Stimulated activated CD4-positive, alpha-beta T cell treated with anti-CD3 and anti-CD28 coated beads, Interleukin-4, amount 100 ng/mL, for 48 hours (primary cell): ENCODE measurements at places on chromosomes 5 and 9.

DNA sequence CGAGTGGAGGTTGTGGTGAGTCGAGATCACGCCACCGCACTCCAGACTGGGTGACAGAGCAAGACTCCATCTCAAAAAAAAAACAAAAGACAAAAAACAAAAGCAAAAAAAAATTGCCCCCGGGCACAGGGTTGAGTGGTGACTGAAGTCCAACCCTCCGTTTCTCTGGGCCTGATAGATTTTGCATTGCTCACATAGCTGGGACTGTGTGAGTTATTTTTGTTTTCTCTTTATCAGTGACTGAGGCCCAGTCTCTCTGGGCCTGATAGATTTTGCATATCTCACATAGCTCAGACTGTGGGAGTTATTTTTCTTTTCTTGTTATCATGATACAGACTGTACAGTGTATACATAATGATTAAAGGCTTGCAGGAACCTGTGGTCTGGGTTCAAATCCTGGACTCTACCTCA lies 2.6 kb upstream of the SLC28A3 start:
- DNase-seq: no peak

DNA sequence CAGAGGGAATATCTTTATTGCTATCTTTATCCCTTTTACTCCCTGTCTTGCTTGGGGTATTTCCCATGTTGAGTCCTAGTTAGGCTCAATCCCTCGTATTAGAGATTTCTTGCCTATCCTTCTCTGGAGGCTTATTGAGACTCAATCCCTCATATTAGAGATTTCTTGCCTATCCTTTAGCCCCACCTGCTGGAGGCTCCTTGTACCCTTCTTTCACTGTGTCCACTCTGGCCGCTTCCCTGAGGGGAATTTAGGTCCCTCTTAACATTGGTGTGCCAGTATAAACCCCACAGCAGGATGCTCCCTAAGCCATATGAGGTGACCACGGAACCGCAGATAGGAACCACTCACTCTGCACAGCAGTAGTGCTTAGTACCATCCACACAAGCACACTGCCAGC lies 110.7 kb upstream of the MAMDC2 start:
- no peak for DNase-seq

DNA sequence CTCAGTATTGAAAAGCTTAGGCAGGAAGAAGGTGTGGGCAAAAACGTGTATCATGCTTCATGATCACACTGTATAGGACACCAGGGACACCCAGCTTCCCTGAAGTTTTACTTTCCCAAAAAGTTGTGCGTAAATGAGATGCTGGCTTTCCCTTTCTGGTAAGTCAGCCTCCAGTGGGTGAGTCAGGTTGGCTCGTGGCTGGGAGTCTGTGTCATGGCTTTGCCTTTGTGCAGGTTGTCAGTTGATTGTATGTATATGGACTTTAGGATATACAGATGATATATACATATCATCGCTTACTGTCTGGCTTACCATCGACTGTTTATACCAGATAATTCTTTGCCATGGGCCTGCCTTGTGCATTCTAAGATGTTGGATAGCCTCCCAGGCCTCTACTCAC lies 34.2 kb downstream of the ADRB2 start:
- DNase-seq: no peak

- no peak for DNase-seq
Measured at GRCh38 chr9:13552606-13553215, 273.2 kb upstream of the MPDZ start.

DNA sequence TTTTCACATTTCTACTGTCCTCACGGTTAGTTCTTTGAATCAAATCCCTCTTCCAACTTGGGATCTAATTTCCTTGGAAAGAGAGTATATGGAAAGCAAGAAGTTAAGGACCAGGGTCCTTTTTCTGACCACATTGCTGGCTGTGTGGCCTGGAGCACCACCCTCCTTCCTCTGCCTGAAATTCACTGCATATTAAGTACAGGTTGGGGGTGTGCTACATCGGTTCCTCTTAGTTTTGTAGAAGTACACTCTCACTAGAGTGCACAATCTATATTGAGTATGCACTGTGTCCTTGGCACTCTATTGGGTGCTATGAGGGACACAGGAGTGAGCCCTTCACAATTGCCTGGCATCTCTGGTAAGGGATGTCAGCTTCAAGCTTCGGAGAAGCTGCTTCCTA lies 53.8 kb upstream of the KLF9 start:
- DNase-seq: no peak

GRCh38 chr5:38329132-38329715 lies 70.9 kb downstream of the EGFLAM start:
- DNase-seq: no peak

DNA sequence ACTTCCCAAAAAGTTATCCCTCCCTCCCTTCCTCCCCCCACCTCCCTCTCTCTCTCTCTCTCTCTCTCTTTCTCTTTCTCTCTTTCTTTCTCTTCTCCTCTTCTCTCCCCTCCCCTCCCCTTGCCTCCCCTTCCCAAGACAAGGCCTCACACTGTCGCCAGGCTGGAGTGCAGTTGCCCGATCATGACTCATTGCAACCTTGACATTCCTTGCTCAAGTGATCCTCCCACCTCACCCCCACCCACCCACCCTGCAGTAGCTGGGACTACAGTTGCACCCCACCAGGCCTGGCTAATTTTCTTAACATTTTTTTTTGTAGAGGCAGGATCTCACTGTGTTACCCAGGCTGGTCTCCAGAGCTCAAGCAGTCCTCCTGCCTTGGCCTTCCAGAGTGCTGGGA lies 32.8 kb downstream of the VPS13A start:
- DNase-seq: no peak

DNA sequence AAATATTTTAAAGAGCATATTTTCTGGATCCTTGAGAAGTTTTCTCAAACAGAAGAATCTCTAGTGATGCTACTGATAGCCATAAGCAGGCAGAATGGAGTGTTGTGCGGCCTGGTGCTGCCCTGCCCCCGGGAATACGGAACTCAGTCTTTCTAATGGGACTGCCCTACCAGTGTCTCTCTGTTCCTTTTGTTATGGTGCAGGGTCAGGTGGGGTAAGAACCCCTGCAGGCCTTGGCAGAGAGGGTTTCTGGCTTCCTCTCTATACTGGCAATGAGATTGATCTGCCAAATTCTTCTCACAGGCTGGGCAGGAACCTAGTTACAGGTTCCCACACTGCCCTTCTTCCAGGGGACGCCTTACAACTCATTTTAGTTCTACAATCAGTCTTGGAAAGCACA lies 2.6 kb downstream of the IL5 start:
- no peak for DNase-seq

GRCh38 chr5:126925482-126925881 lies 104.9 kb downstream of the MARCHF3 start:
- no peak for DNase-seq

- no peak for DNase-seq
Measured at GRCh38 chr5:133665571-133665970, 53.2 kb upstream of the FSTL4 start.

DNA sequence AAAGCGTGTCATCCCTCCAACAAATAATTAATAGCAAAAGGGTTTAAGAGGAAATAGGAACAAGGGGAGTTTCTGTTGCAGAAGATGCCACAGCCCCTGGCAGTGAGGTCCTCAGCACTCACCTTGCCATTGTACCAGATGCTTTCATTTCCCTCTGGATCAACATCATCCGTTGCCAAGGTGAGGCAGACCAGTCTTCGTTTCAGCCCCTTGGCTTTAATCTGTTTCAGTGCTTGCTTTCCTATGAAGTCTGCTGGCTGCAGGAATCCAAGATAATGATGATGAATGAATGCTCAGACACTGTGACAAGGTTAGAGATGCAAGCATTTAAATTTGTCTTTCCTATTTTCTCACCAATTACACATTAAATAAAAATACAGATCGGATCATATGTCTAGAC lies 20.0 kb upstream of the ARSB start:
- no peak for DNase-seq

DNA sequence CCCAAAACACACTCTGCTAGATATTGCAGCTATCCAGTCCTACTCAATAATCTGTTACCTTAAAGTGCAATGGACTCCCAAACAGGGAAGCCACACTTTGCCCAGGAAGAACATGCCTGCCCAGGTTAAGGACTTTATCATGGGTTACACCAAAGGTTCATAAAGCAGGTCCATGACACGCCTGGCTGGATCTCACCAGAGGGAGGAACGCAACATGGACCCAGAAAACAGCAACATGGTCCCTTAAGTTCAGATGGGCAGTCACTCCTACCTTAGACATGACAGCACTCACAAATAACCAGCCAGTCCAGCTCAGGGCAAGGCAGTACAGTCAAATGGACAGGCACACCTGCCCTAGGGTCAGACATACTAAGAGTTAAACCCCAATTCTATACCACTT lies 3.8 kb downstream of the P4HA2 start:
- DNase-seq: no peak

DNA sequence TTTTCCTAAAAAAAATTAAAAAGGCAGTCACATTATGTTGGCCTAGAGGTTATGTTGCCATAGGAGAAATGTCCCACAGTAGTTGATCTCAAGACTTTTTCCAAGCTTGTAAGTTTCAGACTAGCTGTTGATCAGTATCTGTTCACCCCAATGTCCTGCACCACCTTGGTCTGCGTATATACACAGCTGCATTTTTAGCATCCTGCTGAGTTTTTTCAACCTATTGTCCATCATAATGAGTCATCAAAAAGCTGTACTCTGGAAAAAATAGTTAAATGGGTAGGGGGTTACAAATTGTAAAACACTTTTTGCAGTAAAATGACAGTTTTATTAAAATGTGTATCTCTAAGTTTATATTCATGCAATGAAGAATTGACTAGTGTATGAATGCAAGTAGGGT lies 53.2 kb upstream of the TMEM171 start:
- DNase-seq: no peak

DNA sequence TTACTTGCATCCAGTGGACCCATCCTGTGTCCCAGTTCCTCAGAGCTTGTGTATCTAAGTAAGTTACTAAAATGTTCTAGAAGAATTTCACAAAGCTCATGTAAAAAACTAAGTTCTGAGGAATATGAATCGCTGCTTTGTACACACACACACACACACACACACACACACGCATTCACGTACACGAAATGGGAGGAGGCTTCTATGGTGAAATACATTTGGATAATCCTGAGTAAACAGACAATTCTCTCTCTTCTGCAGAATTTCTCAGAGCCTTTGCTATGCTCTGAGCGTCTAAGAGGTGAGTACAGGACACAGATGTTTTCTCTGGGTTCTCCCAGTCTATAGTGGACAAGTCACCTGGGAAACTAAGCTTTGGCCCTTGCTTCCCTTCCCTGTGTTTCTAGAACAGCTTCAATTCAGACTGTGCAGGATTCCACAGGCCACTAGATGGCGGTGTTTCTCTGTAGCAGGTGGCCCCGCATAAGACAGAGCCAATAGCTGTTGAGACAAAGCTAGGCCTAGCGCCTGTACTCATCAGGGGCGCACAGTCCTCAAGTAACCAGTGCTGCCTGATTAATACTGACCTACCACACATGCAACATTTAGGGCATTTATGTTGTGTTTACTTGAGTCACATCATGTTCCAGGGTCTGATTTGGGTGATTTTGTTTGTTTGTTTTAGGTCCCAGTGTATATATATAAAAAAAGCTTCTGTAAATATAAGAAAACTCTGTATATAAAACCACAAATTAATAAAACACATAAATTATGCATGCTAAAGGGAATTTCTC lies 114.8 kb downstream of the LIFR start:
- DNase-seq: peak; percentile 76

- DNase-seq: no peak
Measured at GRCh38 chr9:135108831-135109510, 21.5 kb downstream of the OLFM1 start.

- DNase-seq: no peak
Measured at GRCh38 chr5:178357678-178358077, 125.1 kb upstream of the PHYKPL start.

- no peak for DNase-seq
Measured at GRCh38 chr9:135584934-135585333, 23.4 kb downstream of the PAEP start.

GRCh38 chr9:13284011-13284410 lies 4.5 kb upstream of the MPDZ start:
- DNase-seq: no peak

- no peak for DNase-seq
Measured at GRCh38 chr9:83419961-83420360, 118.2 kb downstream of the FRMD3 start.
